Body of pancreas (tissue), 4 donors: ENCODE measurements at places on chromosomes 4 and X. TPM values are rescaled to one million over a fixed set of nuclear protein-coding genes. Genes with fewer than 3 reads are reported as not detected.

DNA sequence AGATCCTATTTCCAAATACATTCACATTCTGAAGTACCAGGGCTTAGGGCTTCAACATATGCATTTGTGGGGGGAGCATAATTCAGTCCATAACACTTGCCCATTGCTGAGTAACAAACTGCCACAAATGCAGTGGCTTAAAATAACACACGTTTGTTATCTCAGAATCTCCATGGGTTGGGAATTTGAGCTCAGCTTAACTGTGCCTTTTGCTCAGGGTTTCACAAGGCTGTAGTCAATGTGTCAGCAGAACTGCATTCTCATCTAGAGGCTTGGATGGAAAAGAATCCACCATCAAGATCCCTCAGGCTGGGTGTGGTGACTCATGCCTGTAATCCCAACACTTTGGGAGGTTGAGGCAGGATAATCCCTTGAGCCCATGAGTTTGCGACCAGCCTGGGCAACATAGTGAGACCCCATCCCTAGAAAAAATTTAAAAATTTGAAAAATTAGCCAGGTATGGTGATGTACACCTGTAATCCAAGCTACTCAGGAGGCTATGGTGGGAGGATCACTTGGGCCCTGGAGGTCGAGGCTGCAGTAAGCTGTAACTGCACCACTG, 25.8 kb upstream of the TBL1X start:
- no peak for DNase-seq

DNA sequence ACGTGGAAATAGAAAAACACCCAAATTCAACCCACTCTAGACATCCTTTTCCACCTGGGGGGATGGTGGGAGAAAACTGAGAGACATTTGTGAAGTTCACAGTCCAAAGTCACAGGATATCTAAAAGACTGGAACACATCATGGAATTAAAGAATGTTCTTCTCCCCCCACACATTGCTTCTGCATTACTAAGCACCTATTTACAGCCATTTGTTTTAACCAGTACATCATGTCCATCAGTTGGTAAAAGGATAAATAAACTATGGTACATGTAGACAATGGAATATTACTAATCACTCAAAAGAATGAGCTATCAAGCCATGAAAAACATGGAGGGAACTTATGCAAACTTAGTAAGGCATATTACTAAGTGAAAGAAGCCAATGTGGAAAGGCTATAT, 185.5 kb upstream of the ANXA10 start:
- no peak for DNase-seq

DNA sequence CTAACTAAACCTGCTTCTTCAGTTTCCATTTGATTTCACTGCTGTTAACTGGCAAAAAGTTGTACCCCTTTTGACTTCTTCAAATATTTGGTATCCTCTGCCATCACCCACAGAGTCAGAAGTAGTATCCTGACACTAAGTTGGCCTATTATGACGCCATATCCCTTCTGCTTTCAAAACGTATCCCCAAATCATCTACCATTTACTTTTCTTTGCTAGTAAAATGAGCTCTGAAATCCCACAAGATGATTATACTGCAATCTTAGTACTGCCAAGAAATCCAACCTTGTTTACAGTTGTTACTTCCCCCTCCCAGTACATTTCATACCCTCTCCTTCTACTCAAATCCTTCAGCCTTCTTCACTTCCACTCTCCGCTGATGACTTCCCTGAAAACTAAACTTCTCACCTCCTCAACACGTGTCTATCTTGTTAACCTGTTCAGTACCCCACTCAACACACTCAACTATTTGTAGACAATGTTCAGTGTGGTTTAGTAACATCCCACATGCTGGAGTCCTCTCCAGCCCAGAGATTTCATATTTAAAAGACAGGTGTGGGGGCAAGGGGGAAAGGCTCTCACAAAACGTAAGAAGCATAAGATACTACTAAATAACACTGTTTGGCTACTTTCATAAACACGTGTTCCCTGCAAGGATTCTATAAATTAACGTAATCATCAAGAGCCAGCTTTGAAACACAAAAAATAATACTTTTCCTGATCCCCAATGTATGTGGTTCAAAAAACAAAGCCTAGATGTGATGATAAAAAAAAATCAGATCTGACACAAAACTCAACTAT, 1.3 kb downstream of the NAF1 start:
- DNase-seq = no peak

GRCh38 chr4:182924497-182924896, 7.3 kb upstream of the DCTD start:
- no peak for DNase-seq

Gene F8A3
- 17.1 TPM for total RNA-seq

DNA sequence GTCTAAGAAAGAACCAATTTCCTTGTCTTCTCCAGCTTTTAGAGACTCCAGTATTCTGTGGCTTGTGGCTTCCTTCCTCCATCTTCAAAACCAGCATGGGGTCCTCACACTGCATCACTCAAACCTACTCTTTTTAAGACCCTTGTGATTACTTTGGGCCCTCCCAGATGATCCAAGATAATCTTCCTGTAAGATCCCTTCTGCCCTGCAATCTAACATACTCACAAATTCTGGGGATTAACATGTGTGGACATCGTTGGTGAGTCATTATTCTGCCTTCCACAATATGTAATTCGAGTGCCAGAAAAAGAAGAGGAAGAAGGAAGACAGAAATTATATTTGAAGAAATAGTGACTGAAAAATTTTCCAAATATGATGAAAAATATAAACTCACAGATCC, 47.9 kb downstream of the BEND4 start:
- DNase-seq = no peak
